ENCODE measurements at places on chromosomes 2 and 18. TPM values are rescaled to one million over a fixed set of nuclear protein-coding genes. Genes with fewer than 3 reads are reported as not detected.

- DNase-seq = no peak
Observed at GRCh38 chr18:21242141-21242779, at the start of gene GREB1L. TSS of gene GREB1L (plus strand) at chr18:21242232. CDS start at chr18:21383519, 141,287 bp downstream.

- no peak for DNase-seq
Observed at GRCh38 chr2:74104839-74105238, 42.9 kb downstream of the BOLA3 start.

- DNase-seq = no peak
Observed at GRCh38 chr2:239937866-239938640, 87.1 kb downstream of the NDUFA10 start.

GRCh38 chr2:203347375-203347774 is 19.2 kb downstream of the ABI2 start:
- DNase-seq = no peak

DNA sequence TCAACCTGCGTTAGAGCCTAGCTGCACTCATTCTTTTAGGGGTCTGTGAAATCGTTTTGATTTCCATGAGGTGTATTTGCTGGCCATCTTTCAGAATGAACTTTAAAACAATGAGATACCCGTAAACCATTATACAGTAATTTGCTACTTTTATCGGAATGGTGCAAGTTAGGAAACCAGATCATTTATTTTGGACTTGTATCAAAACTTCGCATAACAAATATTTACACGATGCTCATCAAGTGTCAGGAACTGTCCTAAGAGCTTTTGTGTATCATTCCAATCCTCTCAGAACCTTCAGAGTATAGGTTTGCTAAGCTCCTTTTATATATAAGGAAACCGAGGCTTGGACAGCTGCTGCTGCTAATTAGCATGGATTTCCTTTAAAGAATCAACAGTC is 22.4 kb upstream of the SLC1A4 start:
- no peak for DNase-seq

DNA sequence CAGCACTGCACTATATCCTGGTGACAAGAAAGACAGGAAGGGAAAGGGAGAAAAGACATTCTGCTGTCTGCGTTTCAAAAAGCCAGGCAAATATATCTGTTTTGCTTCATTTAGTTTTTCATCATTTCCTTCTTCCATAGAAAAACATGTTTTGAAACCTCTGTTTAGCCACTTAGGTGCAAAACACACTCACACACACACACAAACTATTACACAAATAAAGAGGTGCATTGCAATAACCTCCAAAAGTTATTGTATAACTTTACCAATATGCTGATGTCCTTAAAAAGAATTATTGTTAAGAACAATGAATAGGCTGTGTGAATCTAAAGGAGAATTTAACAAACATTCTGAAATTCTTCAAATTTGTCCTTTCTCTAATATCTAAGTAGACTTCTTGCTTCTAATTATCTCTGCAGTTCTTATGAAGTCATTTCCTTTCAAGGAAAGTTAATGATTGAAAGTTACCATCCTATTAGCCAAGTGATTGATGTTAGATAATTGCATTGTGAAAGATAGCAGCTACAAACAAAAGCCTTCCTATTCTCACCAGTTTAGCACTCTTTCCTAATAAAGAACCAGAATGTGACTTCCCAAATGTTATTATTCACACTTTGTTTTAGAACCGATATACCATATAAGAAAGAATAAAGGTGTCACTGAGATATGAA is 516.7 kb downstream of the KCNJ3 start:
- DNase-seq = no peak

DNA sequence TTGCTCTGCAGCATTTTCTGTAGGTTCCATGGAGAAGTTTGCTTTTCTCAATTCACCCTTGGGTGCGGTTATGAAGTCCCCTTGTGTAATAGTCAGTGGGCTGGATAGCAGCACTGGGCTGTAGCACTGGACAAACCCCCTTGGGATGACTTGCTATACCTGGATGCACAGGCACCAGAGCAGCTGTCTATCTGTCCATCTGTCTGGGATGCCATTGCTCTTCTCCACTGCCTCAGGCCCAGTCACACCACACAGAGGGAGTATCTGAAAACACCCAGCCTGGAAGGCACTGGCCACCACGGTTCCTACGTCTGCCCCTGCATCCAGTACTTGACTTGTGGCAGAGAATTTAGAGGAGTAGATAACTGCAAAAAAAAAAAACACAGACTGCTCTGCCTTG is 254.5 kb downstream of the TFCP2L1 start:
- no peak for DNase-seq

DNA sequence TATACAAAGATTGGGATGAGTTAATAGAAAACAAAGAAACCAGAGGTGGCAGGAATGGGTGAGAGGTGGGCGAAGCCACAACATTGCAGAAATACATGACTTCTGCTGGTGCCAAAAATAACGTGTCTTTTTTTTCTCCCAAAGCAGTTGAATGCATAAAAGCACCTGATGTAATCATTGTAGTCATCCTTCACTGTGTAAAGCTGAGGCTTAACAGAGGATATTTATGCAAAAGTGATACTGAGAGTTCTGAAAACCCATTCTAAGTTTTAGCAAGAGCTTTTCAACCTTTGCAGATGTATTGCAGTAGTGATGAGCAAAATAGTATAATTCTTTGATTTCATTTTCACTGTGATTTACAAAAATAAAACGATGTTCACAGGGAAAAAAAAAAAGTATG is 173.0 kb downstream of the PTGR3 start:
- no peak for DNase-seq

GRCh38 chr2:28300485-28301341 is 91.9 kb upstream of the FOSL2 start:
- DNase-seq = no peak

GRCh38 chr2:150495993-150496627 is 8.6 kb upstream of the RND3 start:
- no peak for DNase-seq

Gene GPR45
- not detected for polyA plus RNA-seq

Gene GREB1
- not detected for polyA plus RNA-seq

Gene DSC2
- 0.04 TPM for polyA plus RNA-seq

Gene ZSWIM2
- not detected for polyA plus RNA-seq

Gene OTOF
- not detected for polyA plus RNA-seq

Gene CRACDL
- polyA plus RNA-seq = not detected

Gene IMMT
- polyA plus RNA-seq = 50.4 TPM
